Activated B cell treated with CpG ODN at 0.5 μM for 24 hours (primary cell): ENCODE measurements at places on chromosomes 7 and 10.

DNA sequence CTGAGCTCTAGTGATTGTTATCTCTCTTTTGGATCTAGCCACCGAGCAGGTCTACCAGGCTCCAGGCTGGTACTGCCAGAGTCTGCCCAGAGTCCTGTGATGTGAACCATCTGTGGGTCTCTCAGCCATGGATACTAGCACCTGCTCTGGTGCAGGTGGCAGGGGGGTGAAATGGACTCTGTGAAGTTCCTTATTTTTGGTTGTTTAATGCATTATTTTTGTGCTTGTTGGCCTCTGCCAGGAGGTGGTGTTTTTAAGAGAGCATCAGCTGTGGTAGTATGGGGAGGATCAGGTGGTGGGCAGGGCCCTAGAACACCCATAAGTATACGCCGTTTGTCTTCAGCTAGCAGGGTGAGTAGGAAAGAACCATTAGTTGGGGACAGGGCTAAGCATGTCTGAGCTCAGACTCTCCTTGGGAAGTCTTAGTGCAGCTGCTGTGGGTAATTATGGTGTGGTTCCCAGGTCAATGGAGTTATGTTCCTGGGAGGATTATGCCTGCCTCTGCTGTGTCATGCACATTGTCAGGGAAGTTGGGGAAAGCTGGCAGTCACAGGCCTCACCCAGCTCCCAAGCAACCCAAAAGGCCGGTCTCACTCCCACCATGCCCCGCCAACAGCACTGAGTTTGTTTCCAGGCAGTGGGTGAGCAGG is 81.8 kb downstream of the NPSR1 start:
- no peak for DNase-seq

GRCh38 chr7:90857603-90858002 is 261.5 kb downstream of the CDK14 start:
- DNase-seq = no peak

GRCh38 chr7:66205741-66206090 is 582 bp downstream of the TPST1 start:
- DNase-seq = no peak

DNA sequence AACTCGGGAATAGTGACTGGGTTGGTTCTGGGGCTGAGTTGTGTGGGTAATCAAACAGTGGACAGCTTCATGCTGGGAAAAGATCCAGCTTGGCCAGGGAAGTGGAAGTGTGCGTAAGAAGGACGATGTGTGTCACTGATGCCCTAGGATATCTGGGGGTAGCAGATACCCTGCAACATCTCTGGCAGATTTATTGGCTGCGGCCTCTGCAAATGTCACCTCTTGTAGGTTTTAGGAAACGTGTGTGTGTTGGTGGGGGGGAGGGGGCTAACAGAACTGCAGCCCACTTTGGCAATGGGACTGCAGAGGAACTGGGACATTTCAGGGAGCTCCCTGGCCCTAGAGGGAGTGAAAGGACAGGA is 965 bp upstream of the AGAP3 start:
- DNase-seq = no peak

DNA sequence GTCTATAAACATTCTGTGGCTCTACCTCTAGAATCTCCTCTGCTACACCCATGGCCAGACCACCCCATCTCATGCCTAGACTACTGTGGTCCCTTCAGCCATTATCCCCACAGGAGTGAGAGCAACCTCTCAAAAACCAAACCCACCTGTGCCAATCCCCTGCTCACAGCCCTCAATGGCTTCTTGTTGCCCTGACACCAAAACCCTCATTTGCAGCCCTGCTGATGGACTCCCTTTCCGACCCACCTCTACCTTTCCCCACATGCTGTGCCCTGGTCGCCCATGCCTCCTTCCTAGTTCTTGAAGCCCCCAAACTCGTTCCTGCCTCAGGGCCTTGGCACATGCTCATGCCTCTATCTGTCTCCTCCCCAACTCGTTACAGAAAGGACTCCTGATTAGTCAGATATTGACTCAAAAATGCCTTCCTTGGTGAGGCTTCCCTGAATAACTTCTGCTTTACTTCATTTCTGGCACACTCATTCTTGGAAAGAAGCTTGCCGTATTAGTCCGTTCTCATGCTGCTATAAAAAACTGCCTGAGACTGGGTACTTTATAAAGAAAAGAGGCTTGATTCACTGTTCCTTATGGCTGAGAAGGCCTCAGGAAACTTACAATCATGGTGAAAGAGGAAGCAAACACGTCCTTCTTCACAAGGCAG is 104.2 kb downstream of the TEX36 start:
- no peak for DNase-seq

GRCh38 chr10:129933456-129934092 is 30.5 kb downstream of the EBF3 start:
- no peak for DNase-seq

- no peak for DNase-seq
These were observed 11.0 kb upstream of the TLL2 start for GRCh38 chr10:96524741-96525140.

- DNase-seq = no peak
These were observed 61.7 kb upstream of the NPTX2 start for GRCh38 chr7:98555403-98555802.
